ENCODE measurements at places on chromosomes 4 and X. TPM values are rescaled to one million over a fixed set of nuclear protein-coding genes. Genes with fewer than 3 reads are reported as not detected.

The ADH6 gene
- total RNA-seq = not detected

The ATOH1 gene
- total RNA-seq = not detected

The TMPRSS11A gene
- not detected for total RNA-seq

DNA sequence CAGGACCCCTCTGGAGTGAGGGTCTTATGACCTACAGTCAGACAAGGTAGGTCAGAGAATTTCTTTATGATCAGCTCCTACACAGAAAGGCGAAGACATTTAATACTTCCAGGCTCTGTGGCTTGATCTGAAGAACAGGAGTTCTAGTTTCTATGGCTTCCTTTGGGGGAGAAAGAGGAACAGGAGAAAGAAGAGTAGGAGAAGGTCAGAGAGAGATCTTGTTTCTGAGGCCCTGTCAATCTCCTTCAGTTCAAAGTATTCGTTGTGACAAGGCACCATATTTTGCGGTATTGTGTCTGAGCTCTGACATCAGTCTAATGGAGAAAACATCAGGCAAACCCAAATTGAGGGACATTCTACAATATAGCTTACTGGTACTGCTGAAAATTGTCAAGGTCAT lies 16.7 kb downstream of the TMSB4X start:
- H3K27ac ChIP-seq = no peak overlapping the region
- no peak overlapping the region for H3K4me3 ChIP-seq
- DNase-seq = no peak
- peaks cover 6% of the 10 kb centered on the region for H3K36me3 ChIP-seq

DNA sequence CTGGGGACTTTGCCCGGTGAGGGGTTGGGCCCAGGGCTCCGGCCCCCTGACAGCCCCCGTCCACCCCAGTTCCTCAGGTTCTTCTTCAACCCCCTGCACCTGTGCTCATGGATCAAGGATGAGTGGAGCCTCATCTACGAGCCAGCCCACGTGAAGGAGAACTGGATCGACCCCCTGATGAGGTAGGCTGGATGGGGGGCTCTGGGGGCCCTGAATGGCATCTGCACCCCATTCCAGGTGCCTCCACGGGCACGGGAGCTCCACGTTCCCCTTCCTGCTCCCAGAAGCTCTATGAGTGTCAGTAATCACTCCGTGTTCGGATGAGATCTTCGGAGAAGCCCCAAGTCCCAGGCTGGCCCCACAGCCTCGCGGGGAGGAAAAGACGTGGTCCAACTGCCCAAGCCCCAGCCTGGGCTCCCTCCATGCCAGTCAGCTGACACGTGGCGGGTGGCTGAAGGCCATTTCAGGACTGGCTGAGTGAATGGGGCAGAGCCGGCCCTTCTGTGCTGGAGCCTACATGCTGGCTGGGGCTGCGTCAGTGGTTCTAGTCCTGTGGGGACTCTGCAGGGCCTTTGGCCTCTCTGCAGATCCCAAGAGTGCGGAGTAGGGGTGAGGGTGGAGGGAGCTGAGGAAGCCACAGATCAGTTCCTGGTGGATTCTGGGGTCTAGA lies 24.4 kb downstream of the CFAP99 start:
- H3K27me3 ChIP-seq = no peaks in the 10 kb centered on the region
- no peak for DNase-seq
- no peak overlapping the region for H3K27ac ChIP-seq

GRCh38 chrX:46694549-46694948 lies 64.4 kb downstream of the SLC9A7 start:
- peaks cover 5% of the 10 kb centered on the region for H3K4me1 ChIP-seq
- no peak overlapping the region for H3K4me3 ChIP-seq
- DNase-seq = no peak
- H3K36me3 ChIP-seq = no peaks in the 10 kb centered on the region
- H3K27me3 ChIP-seq = no peaks in the 10 kb centered on the region

DNA sequence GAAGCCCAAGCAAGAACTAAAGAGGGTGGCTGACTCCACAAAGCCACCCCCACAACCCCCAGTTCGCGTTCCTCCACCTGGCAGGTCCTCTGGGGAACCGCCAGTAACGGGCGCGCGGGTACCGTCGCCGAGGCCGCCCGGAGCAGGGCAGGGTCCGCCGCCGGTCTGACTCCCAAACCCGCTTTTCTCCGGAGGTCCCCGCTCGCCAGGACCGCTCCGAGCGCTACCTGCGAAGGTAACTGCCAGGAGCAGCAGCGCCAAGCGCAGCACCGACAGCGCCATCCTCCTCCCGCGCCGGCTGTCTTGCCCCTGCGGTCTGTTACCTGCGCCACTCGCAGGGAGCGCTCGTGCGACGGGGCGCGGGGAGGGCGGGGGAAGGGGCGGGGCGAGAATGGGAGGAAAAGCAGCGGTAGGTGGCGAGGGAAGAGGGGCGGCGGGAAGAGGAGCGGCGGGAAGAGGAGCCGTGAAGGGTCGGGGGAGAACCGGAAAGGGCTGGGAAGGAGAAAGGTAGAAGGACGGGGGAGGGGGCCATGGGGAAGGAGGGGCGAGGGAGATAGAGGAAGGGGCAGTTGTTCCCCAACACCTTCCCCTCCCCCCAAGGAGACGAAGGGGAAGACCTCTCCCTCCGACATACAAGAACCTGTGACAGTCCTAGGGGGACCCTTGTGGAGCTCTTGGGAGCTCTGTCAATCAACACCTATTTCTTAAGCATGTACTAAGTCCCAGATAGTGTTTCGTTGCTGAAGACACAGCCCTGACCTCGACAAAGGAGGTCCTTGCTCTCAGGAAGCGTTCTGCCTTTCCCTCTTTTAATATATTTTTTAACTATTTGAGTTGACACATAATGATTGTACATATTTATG lies at the start of gene SPINK2:
TSS of gene SPINK2 (minus strand) at position 321 of the 863 bp plus-strand sequence. CDS start at position 282, 39 bp downstream.
- DNase-seq = peak; percentile 86
- no peak within 1 kb of the TSS for H3K27ac ChIP-seq
- H3K36me3 ChIP-seq = peaks cover 2% of the 10 kb centered on the region
- peak within 1 kb of the TSS; percentile 72 for H3K4me3 ChIP-seq
- peaks cover 33% of the 10 kb centered on the region for H3K4me1 ChIP-seq
- peaks cover 36% of the 10 kb centered on the region for H3K27me3 ChIP-seq

DNA sequence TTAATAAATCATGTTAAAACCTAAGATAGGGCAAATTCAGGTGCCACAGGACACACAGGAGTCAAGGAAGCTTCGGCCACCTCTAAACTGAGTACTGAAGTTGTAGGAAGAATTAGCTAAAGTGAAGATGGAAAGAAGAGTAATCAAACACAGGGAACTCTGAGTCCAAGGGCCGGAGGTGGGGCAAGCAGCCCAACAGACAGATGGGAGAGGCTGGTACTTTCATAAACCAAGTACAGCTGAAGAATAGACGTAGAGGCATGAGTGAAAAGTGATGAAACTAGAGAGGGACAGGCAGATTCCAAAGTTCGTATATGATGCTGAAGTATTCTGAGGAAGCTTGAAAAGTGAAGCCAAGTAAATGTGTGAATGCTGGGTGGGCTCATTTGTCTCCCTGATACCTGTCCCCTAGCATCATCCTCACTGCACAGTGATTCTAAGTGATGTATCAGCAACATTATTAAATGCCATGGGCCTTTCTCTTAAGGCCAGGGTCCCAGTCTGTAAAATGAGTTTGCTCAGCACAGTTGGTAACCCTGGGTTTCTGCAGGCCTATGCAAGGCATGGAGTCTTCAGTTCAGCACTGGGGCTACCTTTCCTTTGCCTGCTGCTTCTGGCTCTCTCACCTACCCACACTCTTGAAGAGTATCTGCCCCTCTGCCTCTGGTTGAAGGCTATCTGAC lies 203.3 kb downstream of the NR3C2 start:
- H3K27me3 ChIP-seq = no peaks in the 10 kb centered on the region
- H3K27ac ChIP-seq = no peak overlapping the region
- H3K36me3 ChIP-seq = no peaks in the 10 kb centered on the region

GRCh38 chrX:82458207-82458754 lies 1049.8 kb upstream of the POU3F4 start:
- H3K27ac ChIP-seq = no peak overlapping the region
- H3K36me3 ChIP-seq = no peaks in the 10 kb centered on the region
- no peaks in the 10 kb centered on the region for H3K27me3 ChIP-seq
- DNase-seq = no peak
- H3K4me3 ChIP-seq = no peak overlapping the region
